ENCODE measurements at places on chromosomes 4 and X.

DNA sequence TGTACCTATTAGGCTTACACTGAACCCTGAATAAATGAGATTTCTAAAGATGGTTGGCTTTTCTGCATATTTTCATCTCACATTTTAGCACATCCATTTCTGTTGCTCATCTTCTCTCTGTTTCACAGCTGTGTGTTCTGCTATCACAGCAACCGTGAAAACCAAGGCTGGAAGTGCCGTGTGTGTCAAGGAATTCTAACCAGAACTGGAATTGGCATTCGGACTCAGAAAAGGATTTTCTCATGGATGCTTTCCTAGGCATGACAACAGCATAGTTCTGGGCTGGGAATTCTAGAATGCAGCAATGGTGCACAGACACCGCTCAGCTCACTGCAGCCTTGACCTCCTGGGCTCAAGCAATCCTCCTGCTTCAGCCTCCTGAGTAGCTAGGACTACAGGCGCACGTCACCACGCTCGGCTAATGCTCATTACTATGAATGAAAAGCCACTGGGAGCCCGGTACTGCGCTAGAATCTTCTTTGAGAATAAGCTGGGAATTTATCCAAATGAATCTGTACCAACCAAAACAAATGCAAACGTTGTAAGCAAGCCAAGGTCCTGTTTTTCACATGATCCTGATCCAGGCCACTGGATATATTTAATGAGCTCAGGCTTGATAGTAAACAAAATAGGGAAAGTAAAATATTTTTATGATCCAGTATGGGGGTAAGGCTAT, 105.2 kb downstream of the RBM47 start:
- no peak for DNase-seq

DNA sequence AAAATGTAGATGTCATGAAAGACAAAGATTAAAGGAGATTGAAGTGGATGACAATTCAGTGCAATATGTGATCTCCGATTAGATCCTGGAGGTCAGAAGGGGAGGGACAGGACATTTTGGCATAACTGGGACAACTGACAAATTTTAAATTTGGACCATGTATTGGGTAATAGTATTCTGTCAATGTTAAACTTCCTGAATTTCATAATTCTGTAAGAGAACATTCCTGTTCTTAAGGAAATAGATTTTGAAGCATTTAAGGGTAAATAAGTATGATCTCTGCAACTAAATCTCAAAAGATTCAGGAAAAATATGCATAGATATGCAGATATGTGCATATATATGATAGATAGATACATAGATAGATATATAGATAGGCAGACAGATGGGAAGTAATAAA, 11.0 kb downstream of the ODAPH start:
- DNase-seq, result no peak

- DNase-seq, result no peak
These were observed 10.8 kb downstream of the UNC5C start for GRCh38 chr4:95537863-95538488.

DNA sequence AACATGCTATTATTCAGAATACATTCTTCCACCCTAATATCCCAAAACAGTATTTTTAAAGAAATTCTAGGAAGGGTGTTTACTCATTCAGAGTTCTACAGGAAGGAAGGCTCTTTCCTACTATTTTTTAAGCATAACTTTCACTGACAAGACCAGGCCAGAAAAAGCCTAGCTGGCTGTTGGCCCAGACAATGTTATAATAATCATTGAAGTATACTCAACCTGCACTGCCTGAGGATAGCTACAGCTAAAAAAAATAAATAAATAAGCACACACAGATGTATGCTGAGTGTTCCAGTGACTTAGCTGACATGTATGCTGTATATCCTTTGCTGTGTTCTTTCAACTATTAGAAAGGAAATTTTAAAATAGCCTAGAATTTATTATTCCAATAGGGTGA, 145.8 kb upstream of the SPRY1 start:
- no peak for DNase-seq

- no peak for DNase-seq
These were observed 601.3 kb downstream of the IQCM start for GRCh38 chr4:149214301-149214700.

GRCh38 chr4:186887291-186887700, 163.6 kb upstream of the FAT1 start:
- no peak for DNase-seq

GRCh38 chr4:12507868-12508481, 976.2 kb downstream of the RAB28 start:
- no peak for DNase-seq

GRCh38 chrX:105694839-105695238, 127.5 kb upstream of the NRK start:
- DNase-seq, result no peak

- DNase-seq, result peak; percentile 81
These were observed 409.0 kb downstream of the BCOR start for GRCh38 chrX:39688576-39689375.

GRCh38 chr4:186079694-186080093, 10.7 kb downstream of the TLR3 start:
- DNase-seq, result no peak

DNA sequence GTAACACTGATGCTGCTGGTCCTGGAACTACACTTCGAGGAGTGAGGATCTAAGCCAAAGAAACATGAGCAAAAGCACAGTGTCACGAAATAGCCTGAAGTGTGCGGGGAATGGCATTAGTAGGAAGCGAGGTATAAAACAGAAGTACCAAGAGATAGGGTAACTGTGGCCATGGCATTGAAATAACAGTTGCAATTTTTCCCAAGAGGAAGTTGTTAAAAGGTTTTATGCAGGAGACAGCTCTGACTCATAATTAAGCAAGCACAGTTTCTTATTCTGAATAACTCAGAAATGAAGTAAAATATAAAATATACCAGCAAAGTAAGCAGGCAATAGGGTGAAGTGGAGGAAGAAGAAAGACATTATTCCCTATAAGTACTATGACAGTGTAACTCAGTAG, 90.3 kb upstream of the TMEM150C start:
- no peak for DNase-seq

- DNase-seq, result no peak
These were observed 146.2 kb downstream of the SPOCK3 start for GRCh38 chr4:167088115-167088514.

GRCh38 chrX:14309431-14309830, 219.9 kb upstream of the GLRA2 start:
- DNase-seq, result no peak

- DNase-seq, result no peak
These were observed 6.0 kb upstream of the KLHL5 start for GRCh38 chr4:39056023-39056422.

DNA sequence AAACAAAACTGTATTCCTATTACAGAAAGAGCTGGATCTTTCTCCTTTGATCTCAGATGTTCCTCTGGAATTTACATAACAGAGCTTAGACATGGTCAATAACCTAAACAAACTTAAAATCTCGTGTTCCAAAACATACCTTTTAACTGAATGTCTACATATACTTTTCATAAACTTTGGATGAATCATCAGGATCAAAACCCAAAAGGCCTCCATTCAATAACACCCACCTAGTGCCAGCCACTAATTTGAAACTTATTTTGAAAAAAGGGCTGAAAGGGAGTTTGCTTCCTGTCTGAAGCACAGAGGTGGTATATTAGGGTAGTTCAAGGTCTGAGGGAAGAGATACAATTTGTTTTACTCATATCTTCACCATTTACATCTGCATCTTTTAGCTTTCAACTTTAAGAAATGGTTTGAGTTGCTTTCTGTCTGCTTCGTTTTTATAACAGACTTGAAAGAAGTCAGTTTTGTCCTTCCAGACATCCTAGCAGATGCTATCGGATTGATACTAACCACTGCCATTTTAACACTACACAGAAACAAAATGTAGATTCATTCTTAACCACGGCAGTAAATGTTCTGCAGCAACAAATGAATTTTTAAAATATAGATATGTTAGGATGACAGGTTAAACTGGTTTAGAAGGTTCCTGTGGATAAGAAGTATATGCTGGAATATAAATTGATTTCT, 242.8 kb upstream of the DKK2 start:
- no peak for DNase-seq

DNA sequence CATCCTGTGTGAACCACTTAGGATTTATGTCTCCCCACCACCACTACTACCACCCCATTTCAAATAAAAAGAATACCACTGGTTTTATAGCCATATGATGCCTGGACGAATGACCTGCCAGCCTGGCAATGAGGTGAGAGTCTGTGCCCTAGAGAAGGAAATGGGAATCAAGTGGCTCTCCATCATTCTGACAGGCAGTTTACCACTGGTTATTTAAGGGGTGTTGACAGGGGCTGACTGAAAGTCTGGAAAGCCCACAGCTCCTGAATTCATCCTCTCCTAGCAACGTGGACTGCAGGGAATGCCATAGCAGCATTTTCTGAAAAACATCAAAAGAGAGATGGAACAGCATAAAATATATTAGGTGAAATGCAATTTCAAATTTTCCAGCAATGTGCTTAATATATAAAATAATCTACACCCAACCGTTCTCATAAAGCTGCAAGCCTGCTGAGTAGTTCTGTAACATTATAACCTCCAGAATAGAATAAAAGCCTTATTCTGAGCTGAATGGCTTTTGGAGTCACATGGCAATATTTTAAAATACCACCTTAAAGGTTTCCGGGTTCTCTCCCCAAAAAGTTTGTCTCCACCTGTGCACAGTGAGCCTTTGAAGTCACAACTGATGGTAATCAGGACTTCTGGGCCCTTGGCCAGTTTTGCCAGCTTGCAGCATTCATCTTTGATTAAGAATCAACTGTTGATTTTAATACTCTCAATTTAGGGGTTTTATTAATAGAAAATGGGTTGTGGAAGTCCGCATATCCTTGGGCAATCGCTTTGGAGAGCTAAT, 121.5 kb downstream of the DCTD start:
- DNase-seq, result no peak
